ENCODE measurements at places on chromosomes 11 and 22.
A peak's percentile ranks its signal among the peaks of the same experiment; 100 is the strongest.

DNA sequence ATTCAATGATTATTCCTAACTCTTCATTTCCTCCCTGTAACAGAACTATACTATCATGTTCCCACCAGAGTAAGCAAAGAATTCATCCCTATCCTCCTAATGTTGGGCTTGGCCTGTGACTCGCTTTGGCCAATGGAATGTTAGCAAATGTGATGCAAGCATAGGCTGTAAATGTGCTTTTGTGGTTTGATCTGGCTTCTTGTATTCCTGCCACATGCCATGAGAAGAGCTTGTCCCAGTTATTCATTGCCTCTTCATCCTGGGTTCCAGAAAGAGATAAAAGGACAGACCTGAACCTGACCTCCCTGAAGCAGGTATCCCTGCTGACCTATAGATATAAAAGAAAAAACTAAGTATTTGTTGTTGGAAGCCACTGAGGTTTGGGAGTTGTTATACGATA lies 51.0 kb downstream of the SYTL2 start:
- DNase-seq = no peak

DNA sequence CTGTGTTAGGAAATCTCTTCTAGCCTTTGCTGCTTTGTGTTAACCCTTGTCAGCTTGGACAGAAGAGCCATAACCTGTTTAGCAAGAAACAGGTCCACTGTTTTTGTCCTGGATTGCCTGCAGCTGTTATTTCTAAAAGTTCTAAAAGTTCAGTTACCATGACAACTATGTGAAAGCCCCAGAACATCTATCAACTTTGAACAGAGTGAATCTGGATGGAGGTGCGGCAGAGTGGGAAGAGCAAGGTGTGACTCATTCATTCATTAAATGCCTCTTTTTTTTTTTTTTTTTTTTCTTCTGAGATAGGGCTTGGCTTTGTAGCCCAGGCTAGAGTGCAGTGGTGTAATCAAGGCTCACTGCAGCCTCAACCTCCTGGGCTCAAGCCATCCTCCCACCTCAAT lies 50.5 kb downstream of the RBX1 start:
- DNase-seq = no peak

DNA sequence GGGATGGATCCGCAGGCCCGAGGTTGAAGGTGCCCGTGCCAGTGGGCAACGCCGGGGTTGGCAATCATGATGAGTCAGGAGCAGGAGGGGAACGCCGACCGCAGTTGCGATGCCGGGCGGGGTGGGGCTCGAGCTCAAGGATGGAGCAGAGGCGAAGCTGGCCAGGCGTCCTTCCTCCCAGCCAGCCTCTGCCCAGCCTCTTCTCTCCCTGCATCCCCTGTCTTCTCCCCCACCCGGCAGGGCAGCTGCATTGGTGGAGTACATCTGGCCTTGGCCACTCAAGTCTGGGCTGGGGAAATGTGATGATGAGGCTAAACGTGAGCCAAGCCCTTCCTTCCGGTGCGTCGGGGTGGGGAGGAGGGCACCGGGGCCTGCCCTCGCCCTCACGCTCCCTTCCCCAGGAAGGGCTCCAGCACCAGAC lies 3.9 kb downstream of the IFITM10 start:
- DNase-seq = no peak

DNA sequence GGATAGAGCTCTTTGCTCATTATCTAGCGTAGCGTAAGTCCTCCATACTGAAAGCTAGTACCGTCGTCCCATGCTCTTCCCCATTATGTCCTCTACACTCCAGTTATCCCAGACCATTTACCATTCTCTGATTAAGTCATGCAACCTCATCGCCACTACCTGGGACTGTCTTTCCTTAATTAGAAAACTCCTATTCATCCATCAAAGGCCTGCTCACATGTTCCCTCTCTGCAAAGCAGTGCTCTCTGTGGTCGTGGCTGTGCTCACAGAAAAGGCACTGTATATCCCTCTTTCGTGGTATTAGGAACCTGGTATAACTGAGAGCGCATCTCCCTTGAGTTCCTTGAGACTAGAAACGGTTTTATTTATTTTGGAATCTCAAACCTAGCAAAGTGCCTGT lies 253.3 kb downstream of the KIRREL3 start:
- no peak for DNase-seq

DNA sequence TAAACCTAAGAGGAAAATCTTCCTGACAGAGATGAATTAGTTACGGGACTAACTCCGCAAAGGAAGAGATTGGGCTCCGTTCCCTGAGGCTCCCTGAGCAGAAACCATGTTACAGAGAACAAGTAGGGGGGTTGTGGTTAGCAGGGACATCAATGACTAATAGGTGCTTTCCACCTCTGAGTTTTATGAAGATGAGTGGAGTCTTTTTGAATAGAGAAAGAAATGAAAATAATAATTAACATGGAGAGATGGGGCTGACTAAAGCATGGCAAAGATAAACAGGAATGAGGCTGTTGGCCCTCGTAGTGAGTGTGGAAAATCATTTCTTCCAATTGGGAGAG lies 47.5 kb upstream of the PICALM start:
- DNase-seq = peak; percentile 26

DNA sequence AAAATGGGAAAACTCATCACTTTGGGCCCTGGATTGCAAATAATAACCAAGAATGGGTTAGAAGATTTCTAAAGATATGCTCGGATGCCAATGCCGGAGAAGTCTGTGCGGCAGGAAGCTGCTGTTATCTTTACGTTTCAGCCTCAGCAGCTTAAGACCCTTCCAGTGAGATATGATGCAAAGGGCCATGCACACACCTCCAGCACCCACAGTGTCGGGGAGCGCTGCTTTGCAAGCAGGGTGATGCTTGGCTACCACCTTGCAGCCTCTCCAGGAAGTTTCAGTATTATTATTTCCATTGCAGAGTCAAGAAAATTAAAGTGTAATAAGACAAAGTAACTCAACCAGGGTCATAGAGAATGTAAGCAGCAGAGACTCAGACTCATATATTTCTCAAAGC lies 37.3 kb downstream of the LARGE1 start:
- DNase-seq = no peak

DNA sequence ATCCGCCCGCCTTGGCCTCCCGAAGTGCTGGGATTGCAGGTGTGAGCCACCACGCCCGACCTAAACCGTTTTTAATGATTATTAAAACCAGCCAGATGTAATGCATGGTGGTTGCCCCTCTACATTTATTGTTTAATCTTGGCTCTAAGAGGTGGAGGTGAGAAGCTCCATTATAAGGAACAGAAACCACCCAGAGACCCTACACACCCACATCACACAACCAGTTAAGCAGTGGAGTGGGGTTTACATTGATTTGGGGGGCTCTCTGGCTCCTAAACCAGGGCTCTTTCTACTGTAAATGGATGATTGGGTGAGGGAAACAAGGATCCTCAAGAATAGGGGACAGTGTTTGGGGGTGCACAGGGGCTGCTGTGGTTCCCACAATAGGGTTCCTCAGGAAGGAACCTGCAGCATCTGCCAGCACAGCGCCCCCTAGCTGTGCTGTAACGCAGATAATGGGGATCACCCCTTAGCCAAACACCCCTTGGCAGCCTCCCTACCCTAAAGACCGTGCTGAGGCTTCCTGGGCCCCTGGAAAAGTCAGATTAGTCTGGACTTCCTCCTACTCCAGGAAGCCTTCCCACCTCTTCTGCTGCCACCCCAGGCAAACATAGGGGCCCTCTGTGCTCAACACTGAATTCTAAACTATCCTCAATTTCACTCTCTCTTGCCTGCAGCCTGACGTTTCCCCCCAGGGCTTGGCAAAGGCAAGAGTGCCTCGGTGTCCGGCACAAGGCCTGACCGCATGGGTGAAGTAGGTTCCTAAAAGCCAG lies 2.4 kb downstream of the MPST start:
- peak; percentile 52 for DNase-seq

DNA sequence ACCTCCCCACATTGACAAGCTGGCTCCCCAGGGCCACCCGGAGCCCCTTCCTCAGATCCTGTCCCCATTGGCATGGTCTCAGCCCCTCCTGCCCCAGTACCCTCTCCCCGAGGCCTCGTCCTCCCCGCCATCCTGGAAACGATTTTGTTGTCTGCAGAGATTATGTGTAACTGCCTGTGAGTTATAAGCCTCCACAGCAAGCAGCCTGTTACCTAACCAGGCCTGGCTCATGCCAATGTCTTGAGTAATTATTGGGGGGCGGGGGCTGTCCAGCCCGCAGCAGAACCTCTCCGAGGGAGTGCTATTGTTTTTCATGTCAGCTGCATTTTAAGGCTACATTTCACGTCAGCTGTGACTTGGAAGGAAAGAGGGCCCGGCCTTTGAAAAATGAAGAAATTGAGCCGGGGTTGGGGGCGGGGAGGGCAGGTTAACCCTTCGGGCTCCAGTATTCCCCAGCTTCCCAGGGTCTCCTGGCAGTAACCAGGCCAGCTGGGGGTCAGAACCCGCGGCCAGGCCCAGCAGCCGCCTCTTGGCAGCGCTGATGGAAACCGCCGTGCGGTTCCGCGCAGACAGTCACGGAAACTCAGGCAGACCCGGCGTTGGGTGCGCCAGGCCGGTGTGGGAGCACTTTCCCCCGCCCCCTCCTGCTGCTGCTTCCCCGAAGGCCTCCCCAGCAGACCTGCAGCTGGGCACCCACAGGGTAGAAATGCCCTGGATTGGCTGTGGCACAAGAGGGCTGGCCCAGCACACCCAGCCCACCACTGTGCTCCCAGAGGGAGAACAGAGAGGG lies 59.5 kb downstream of the CDKN1C start:
- no peak for DNase-seq

DNA sequence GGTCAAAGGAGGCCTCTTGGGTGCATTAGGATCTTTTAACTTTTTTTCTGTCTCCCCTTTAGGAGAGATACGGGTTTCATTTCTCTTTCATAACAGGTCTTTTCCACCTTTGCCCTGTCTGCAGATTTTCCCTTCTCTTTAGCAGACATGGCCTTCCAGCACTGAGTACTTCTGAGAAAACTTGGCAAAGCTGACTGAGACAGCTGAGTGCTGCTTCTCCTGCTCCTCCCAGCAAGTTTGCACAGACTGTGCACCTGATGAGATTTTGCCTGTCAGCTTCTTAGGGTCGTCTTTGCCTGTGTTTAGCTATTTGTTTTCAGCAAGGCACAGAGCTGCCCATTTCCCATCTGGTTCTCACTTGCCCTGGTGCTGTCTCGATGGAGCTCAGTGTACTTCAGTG lies 87.5 kb upstream of the TBCEL start:
- DNase-seq = no peak

DNA sequence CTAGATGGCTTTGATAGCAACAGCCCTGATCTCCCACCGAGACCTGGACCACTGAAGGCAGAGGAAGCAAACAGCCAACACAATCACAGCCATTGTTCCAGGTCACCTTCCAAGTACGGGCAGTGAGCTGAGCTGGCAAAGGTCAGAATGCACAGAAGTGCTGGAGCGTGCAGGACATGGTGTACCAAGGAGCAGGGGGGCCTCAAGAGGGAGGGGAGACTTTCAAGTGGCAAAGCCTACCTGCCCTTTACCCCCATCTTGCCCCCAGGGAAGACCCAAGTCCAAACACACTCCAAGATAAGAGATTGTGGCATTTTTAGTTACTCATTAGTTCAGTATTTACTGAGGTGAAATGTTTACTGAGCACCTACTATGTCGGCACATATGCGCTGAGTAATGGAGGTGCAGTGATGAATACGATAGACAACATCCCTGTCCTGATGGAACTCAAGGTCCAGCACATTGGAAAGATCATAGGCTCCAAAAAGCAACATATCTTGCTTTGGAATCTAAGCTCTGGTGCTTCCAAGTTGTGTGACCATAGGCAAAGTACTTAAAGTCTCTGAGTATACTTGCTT lies 26.0 kb upstream of the TTC12 start:
- DNase-seq = no peak

GRCh38 chr11:70323806-70324205 lies 53.3 kb downstream of the PPFIA1 start:
- no peak for DNase-seq

DNA sequence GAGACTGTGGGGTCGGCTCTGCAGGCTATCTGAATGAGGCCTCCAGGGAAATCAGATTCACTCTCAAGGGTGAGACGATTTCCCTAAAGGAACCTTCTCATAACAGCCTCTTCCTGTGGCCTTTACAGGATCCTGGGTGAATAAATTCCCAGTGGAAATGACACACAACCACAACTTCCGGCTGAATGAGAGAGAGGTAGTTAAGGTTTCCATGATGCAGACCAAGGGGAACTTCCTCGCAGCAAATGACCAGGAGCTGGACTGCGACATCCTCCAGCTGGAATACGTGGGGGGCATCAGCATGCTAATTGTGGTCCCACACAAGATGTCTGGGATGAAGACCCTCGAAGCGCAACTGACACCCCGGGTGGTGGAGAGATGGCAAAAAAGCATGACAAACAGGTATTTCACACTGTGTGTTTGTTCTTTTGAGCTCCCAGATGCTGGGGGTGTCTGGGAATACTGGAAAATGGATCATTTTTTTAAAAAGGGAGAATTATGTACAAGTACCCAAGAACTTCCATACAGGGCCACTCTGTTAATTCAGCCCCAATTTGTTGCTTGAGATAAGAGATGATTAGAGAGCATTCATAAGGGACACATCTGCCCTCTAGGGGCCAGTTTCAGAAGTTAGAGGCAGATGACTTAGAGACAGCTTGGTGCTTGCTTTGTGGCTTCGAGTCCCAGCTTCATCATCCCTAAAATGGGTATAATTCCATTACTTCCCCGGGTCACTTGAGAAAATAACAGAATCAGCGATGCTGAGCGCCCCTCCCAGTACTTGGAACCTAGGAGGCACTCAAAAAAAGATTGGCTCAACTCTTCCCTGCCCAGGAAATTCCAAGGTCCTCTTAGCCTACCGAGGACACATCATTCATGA lies 10.2 kb downstream of the SERPIND1 start:
- peak; percentile 51 for DNase-seq

- no peak for DNase-seq
Observed at GRCh38 chr22:49044091-49044490, 783.6 kb downstream of the BRD1 start.

DNA sequence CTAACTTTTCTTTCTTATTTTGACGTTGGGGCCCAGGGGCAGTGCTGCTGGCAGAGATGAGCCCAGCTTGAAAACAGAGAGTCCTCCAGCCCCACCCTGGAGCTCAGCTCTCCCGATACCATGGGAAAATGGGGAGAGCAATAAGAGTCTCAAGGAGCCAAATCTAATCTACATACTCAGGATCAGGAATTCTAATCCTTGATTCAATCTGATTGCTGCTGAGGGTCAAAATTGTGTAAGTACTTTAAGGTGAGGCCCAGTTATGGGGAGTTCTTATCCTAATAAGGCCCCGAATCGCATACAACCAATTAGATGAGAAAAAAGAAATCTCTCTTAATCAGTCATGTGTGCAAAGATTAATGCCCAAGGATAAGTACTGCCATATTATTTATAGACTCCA lies 202.9 kb downstream of the FAM76B start:
- DNase-seq = no peak

DNA sequence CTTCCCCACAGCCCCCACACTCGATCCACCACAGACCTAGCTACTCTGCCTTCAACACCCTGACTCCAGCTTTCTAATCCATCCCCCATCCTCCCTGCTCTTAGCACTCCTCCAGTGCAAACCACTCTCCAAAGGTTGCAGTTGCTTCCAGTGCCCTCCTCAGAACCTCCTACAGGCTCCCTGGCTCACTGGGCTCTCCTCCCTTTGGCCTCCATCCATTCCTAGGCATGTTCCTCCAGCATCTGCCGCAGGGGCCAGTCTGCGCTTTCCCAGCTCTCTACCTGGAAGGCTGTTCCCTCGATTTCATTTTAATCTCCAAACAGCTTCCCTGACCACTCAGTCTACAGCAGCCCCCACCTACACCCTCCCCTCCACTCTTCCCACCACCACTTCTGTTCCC lies 133.8 kb downstream of the SPATA19 start:
- no peak for DNase-seq
